ENCODE measurements at places on chromosomes 6 and 20.

- DNase-seq: peak; percentile 15
Measured at GRCh38 chr20:38290829-38291814, 12.8 kb upstream of the BPI start.

GRCh38 chr20:6698056-6698455 lies 69.4 kb upstream of the BMP2 start:
- no peak for DNase-seq

GRCh38 chr6:9399916-9400315 lies 964.6 kb upstream of the SLC35B3 start:
- no peak for DNase-seq

- DNase-seq: no peak
Measured at GRCh38 chr6:18501663-18502013, 114.5 kb downstream of the RNF144B start.

DNA sequence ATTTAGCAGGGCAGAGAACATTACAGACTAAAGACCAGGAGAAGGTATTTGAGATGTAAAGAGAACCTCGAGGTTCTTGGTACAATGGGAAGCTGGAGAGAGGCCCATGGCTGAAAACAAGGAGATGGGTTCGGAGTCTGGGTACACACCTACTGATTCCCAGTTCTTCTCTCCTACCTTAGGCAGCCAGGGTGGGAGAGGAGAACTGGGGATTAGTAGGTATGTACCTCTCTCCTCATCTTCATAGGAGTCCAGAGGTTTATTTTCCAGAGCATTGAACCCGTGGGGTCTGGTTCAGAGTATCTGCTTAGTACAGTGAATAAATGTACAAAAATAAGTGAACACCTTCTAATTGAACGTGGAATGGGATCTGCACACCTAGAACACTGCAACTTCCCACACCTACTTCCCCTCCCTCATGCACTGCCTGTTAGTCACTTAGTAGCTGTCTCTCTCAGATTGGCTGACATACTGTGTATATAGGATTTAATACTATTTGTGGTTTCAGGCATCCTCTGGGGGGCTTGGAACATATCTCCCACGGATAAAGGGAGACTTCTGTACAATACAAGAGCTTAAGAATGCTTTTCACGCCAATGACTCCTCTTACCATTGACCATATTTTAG lies 23.5 kb upstream of the NUP153 start:
- DNase-seq: no peak

DNA sequence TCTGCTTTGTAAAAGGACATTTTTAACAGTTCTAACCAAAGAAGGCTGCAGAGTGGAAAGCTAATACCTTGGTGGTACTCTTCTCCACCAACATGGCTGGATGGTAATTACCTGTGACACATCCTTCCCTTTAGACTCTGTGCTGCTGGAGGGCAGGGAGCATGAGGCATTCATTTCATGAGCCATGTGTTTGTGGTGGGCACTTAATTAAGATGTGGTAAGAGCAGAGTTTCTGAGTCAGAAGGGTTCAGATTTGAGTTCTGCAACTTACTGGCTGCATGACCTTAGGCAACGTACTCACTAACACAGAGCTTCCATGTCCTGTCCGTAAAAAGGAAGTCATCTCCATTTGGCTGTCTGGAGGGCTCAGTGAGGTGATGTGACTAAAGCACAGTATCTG lies 9.1 kb upstream of the ZNF133 start:
- DNase-seq: no peak

GRCh38 chr20:13953227-13953626 lies 37.2 kb downstream of the SEL1L2 start:
- no peak for DNase-seq

DNA sequence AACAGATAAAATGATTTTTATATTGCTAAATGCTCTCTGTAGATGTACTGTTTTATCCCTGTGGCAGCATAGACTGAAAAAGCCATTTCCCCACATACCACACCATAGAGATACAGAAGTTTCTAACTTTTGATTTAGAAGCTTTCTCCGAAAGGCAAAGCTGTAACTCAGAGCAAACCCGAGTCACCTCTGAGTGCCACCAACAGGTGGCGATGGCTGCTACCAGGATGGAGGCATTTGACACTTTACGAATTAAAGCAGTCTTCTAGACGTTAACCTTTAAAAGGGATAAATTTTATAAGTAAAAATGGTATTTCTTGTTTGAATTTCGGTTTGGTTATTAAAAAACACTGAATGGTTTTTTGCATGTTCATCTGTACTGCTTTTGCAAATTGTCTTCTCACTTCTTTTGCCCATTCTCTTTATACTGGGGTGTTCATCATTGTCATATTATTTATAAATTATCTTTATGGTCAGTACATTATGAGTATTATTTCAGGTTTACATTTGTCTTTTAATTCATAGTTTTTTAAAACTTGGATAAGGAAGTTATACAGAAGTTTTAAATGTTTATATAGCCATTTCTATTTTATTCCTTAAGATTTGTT lies 201.0 kb upstream of the CEP162 start:
- peak; percentile 42 for DNase-seq

GRCh38 chr20:63694584-63695423 lies 1.6 kb upstream of the TNFRSF6B start:
- DNase-seq: no peak

GRCh38 chr6:84953111-84953755 lies 188.8 kb upstream of the TBX18 start:
- DNase-seq: no peak

DNA sequence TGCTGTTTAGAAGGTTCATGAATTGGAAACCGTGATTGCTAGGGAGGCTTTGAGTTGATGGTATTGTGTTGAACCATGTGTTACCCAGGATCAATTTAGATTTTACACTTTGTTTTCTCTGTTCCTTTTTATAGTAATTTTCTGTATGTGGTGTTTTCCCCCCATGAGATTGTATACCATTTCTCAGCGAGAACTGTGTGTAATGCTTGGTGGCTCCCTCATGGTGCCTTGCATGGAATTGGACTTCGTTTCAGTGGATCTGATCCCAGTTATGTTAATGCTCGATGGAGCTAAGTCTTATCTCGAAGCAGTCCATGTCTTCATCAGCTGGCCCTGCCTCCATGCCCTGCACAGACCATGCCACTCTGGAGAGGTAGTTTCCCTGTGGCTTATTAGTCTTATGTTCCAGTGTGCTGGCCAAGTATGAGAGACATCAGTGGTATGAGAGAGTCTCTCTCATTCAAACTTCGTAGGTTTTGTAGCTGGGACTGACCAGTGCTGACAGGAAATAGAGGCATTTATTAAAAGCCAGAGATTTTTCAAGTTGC lies 18.7 kb downstream of the PTPN1 start:
- DNase-seq: no peak

- no peak for DNase-seq
Measured at GRCh38 chr6:43389730-43390295, 20.4 kb upstream of the ZNF318 start.

DNA sequence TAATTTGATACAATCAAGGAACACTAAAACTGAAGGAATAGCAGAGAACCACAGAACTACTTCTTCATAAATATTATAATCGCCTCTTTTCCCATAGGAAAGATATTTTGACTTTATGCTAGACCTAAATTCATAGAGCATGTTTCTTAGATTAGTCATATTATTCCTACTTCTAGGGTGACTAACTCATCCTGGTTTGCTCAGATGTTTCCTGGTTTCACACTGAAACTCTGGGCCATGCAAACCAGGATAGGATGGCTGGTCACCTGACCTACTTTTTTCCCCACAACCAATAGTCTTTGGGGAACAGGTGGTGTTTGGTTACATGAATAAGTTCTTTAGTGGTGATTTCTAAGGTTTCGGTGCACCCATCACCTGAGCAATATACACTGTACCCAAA lies 42.8 kb downstream of the MMS22L start:
- DNase-seq: no peak

DNA sequence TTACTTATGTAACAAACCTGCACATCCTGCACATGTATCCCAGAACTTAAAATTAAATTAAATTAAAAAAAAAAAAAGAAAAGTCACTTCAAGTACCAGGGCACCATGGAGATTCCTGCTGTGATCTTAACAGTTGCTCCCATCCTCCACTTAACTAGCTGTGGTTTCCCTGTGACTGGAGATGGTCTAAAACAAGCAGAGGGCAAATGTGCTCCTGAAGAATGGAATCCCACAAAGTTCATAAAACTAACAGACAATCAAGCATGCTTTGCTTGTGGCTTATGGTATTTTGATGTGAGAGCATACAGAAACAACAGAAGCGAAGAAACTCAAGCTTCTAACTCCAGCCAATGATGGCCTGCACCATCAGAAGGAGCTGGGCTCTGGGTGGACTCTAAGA lies 153.6 kb upstream of the KCNK16 start:
- no peak for DNase-seq

DNA sequence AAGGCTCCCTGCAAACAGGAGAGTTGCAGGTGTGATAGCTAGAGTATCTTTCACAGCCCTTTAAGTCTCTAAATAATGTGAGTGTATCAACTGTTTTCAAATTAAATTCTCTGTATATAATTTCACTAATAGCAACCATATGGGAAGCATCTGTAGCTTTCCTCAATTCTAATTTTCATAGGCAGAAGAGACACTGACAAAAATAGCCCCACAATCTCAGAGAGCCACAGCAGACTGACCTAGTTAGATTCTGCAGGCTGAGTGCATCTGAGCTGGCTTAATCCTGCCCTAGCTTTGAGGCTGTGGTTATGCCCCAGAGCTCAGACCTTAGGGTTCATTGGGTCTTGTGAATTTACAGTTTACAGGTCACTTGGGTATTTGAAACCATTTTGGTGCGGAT lies 63.9 kb downstream of the MAP7 start:
- DNase-seq: no peak

DNA sequence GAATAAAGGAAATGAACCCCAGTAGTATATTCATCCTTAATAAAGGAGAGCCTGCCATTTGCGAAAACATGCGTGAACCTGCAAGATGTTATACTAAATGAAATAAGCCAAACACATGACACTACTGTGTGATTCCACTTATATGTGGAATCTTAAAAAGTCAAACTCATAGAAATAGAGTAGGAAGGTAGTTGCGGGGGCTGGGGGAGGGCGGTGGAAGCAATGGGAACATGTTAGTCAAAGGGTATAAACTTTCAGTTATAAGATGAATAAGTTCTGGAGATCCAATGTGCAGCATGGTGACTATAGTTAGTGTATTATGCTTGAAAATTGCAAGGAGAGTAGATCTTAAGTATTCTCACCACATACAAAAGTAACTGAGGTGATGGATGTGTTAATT lies 72.9 kb downstream of the ANKRD6 start:
- no peak for DNase-seq

All from SHP77 (cell line).